ENCODE measurements at places on chromosomes 11 and 22.

- DNase-seq = peak; percentile 45
These were observed 2.9 kb upstream of the BID start for GRCh38 chr22:17777005-17777716.

- no peak for DNase-seq
These were observed 20.2 kb downstream of the NADSYN1 start for GRCh38 chr11:71472941-71473792.

DNA sequence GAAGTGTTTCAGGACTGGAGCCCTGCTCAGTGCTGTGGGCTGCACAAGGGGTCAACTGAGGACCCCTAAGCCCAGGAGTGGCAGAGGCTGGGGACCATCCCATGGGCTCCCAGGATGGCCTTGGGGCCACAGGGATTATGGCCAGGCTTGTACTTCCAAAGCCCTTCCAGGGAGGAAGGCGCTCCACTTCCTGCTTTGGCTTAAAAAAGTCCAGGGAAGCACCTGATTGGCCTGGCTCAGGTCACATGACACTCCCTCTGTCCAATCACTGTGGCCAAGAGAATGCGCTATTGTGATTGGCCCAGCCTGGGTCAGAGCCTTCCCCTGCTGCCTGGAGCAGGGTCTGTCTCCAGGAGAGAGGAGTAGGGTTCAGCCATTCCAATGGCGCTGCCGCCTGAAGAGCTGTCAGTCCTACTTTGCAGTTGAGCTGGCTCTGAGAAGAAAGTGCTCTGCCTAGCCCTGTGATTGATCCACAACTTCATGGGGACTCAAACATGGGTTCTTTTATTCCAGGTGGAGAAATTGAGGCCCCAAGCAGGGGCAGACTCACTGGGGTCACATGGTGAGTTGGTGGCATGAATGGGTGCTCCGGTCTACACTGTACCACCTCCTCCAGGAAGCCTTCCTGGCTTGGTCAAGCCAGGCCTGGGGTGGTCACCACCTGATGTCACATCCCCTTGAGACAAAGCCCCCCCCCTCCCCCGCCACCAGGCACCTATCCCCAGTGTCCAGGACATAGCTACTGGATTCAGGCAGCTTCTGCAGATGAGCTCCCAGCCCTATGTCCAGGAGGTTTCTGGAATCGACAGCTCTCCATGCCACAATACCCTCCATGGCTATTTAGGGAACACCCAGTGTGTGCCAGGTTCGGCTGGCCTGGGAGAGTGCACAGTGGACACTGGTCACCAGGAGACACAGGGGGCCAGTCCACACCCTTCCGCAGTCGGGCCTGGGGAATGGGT is 48.2 kb downstream of the RTN4R start:
- no peak for DNase-seq

GRCh38 chr11:13221722-13222121 is 55.9 kb upstream of the BMAL1 start:
- no peak for DNase-seq

GRCh38 chr11:36744375-36745168 is 146.5 kb upstream of the RAG2 start:
- DNase-seq = no peak

Data from stimulated activated CD8-positive, alpha-beta memory T cell treated with anti-CD3 and anti-CD28 coated beads, Interleukin-4, amount 100 ng/mL, for 1 hour (primary cell).